Myocyte (in vitro differentiated cells): ENCODE measurements at places on chromosomes 7 and 10. TPM values are rescaled to one million over a fixed set of nuclear protein-coding genes. Genes with fewer than 3 reads are reported as not detected.

TRPV5 gene
- total RNA-seq: not detected in 2 replicates

DNA sequence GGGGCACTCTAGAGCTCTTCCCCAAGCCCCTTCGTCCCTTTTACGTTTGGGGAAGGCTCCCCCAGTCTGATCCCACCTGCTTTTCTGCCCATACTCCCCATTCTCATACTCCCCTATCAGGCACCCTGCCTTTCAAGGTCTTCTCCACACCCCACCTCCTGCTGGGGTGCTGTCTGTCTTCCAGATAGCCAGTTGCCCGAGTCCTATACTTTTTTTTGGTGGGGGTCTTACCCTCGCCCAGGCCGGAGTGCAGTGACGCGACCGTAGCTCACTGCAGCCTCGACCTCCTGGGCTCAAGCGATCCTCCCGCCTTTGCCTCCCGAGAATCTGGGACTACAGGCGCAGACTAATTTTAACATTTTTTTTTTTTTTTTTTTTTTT is 775 bp upstream of the ABHD11 start:
- DNase-seq: no peak

DNA sequence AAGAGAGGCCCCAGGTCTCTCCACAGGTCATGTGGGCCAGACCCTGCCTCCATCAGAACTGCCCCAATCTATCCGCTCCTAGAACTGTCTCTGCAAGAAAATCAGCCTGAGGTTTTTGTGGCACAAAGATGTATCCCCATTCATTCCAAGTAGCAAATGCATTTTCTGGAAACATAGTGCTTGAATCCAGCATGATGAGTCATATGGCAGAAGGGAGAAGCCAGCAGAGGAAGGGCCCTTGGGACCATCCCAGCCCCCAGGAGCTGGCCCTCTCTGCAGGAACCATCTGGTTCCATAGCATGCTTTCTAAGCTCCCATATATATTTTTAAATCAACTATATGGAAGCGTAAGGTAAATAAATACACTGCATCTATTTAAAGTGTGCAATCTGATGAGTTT is 563.2 kb downstream of the GALNT17 start:
- no peak for DNase-seq

PKD2L1 gene
- total RNA-seq: 0.13 TPM in 1 of 2 replicates, not detected in the other

DNA sequence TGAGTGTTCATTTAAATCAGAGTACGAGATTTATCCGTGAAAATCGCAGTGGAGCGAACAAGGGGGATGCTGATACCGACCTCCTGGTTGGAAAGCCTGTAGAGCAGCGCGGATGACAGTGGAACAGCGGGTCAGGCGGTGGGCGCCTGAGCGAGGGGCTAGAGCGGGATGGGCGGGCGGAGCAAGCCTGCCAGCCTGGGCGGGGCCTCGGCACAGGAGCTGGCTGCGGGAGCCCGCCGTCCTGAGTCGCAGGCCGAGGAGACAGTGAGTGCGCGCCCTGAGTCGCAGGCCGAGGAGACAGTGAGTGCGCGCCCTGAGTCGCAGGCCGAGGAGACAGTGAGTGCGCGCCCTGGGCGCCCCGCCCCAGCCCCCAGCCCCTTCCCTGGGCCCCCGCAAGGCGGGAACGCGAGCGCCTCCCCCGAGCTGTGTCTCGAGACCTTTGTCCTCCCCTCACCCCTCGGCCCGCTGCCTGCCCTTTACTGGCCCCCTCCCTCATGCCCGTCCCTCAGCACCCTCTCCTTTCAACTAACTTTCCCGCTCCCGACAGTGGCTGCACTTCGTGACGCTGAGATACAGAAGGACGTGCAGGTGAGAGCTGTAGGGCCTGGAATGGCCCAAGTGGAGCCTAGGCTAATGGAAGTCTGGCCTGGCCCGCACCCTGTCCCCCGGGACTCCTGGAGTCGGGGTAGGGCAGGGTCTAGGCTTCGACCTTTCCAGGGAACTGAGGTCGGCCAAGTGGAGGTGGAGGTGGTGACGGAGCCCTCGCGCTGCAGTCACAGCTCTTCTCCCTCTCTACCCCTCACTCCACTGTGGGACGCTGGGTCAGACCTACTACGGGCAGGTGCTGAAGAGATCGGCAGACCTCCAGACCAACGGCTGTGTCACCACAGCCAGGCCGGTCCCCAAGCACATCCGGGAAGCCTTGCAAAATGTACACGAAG is at the start of gene AS3MT:
Gene AS3MT (plus strand): TSS at position 213 of the 941 bp plus-strand sequence. CDS start 123 bp downstream, at position 336.
- DNase-seq: peak; percentile 35

GPR26 gene
- total RNA-seq: not detected in 2 replicates

FAM237B gene
- total RNA-seq: not detected in 2 replicates

- DNase-seq: peak; percentile 84
These were observed 12.7 kb upstream of the MACC1 start for GRCh38 chr7:20229646-20230500.

DNA sequence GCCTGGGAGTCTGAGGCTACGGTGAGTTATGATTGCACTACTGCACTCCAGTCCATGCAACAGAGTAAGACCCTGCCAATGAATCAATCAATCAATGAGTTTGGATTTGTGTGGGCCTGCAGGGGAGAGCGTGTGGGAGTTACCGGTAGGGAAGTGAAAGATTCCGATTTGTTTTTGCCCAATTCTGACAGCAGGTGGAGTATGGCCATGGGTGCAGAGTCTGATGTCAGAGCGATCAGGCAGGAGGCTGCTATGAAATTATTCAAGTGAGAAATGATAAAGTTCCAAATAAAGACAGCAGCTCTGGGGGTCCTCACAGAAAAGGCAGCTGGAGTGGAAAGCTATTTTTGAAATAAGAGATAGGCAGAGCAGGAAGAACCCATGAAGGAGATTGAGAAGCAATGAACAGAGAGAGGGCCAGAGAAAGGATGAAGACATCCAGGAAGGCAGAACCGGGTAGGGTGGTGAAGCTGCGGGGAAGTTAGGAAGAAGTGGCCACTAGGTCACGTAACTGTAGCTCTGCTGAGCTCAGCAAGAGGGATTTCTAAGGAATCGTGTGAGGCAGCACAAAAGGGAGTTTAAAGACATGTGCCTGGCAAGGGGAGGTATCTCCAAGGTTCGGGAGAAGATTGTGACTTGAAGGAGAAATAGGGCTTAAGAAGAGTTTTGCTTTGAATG is 93.7 kb upstream of the NMT2 start:
- DNase-seq: peak; percentile 25

GPC2 gene
- 60.4 and 65.3 TPM in 2 replicates for total RNA-seq
